ENCODE measurements at places on chromosomes 4 and X.

- H3K4me3 ChIP-seq: no peak overlapping the region
These were observed 394.7 kb upstream of the CPEB2 start for GRCh38 chr4:14607578-14607977.

- H3K27me3 ChIP-seq: no peaks in the 10 kb centered on the region
- H3K4me3 ChIP-seq: no peak overlapping the region
- DNase-seq: no peak
- no peaks in the 10 kb centered on the region for H3K36me3 ChIP-seq
These were observed 611.9 kb upstream of the ATOH1 start for GRCh38 chr4:93216646-93217045.

- H3K27me3 ChIP-seq: no peaks in the 10 kb centered on the region
- H3K4me1 ChIP-seq: no peaks in the 10 kb centered on the region
- H3K4me3 ChIP-seq: no peak overlapping the region
- no peak overlapping the region for H3K27ac ChIP-seq
These were observed 17.0 kb downstream of the HTT start for GRCh38 chr4:3091464-3091863.

DNA sequence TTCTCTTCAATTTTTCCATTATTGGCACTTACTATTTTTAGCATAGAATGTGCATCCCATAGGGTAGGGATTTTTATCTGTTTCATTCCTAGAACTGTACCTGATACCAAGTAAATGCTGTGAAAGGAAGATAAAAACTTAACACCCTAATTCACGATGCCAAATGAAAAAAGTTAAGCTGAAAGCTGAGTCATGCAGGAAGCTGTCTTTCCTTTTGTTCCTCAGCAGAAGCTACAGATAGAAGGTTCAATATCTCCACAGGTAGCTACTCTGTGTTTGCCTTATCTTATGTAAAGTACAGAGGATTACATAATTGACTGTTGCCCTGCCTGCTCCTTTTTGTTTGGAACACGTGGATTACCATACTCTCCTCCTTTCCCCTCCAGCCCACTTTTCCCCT, 77.0 kb downstream of the LRP2BP start:
- no peaks in the 10 kb centered on the region for H3K4me1 ChIP-seq
- no peaks in the 10 kb centered on the region for H3K27me3 ChIP-seq
- peaks cover 22% of the 10 kb centered on the region for H3K36me3 ChIP-seq
- H3K4me3 ChIP-seq: no peak overlapping the region
- H3K27ac ChIP-seq: no peak overlapping the region
- DNase-seq: no peak

DNA sequence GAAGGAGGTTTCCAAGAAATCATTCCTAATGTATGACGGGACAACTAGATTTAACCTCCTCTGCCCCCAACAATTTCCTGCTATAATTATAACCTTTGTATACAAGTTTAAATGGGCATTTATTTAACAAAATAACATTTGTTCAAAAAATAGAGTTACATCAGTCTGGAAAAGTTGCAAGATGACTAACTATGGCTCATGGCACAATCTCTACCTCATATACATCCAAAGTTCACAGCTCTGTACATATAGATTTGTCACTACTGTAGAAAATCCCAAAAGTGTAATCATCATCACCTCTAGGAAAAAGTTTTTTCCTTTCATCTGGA, 3.8 kb upstream of the RPS6KA3 start:
- H3K27ac ChIP-seq: no peak overlapping the region
- no peaks in the 10 kb centered on the region for H3K4me1 ChIP-seq
- H3K4me3 ChIP-seq: no peak overlapping the region

DNA sequence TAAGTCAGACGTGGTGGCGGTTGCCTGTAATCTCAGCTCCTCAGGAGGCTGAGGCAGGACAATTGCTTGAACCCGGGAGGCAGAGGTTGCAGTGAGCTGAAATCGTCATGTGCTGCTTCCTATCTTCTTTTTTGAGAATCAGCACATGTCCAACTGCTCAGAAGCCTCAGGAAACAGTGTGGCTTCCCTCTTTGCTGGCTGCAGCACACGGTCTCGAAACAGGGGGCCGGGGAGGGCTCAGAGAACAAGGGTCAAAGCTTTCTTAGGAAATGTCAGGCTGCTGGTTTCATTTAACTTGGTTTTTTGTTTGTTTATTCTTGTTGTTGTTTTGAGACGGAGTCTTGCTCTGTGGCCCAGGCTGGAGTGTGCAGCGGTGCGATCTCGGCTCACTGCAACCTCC, 31.3 kb downstream of the CRLF2 start:
- no peaks in the 10 kb centered on the region for H3K4me1 ChIP-seq
- no peaks in the 10 kb centered on the region for H3K27me3 ChIP-seq
- no peak overlapping the region for H3K27ac ChIP-seq
- H3K4me3 ChIP-seq: no peak overlapping the region
- no peaks in the 10 kb centered on the region for H3K36me3 ChIP-seq

DNA sequence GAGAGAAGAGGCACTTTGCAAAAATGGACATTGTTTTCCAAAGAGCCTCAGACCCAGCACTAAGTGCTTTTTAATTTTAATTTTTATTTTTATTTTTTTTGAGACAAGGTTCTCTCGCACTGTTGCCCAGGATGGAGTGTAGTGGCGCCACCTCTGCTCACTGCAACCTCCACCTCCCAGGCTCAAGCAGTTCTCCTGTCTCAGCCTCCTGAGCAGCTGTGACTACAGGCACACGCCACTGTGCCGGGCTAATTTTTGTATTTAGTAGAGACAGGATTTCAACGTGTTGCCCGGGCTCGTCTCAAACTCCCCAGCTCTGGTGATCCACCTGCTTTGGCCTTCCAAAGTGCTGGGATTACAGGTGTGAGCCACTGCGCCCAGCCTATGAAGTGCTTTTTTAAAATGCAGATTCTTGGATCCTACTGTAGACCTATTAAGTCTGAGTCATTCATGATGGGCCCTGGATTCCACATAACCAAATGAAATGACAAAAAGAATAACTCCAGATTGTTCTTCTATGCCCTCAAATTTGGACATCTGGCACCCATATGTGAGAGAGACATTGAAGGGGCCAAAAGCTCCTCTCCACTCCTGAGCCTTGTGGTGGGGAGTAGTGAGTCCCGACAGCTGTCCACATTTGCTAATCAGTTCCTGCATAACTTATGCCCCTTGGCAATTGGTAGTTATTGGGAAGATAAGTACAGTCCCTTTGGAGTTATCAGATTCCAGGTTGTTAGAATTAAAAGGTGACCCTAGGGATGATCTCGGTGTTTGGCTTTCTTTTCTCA, 3.6 kb downstream of the NOCT start:
- no peaks in the 10 kb centered on the region for H3K27me3 ChIP-seq
- no peak overlapping the region for H3K27ac ChIP-seq
- H3K4me1 ChIP-seq: no peaks in the 10 kb centered on the region
- H3K36me3 ChIP-seq: no peaks in the 10 kb centered on the region

- DNase-seq: no peak
- H3K36me3 ChIP-seq: no peaks in the 10 kb centered on the region
- no peaks in the 10 kb centered on the region for H3K27me3 ChIP-seq
- H3K4me1 ChIP-seq: no peaks in the 10 kb centered on the region
- no peak overlapping the region for H3K27ac ChIP-seq
These were observed 353.3 kb upstream of the MAGEB16 start for GRCh38 chrX:35444671-35445355.

Measured in ascending aorta (tissue), 2 donors.